ENCODE measurements at places on chromosomes 6 and 20. TPM values are rescaled to one million over a fixed set of nuclear protein-coding genes. Genes with fewer than 3 reads are reported as not detected.

KIF25 gene
- not detected for total RNA-seq

DZANK1 gene
- 2.1 TPM for total RNA-seq

DNA sequence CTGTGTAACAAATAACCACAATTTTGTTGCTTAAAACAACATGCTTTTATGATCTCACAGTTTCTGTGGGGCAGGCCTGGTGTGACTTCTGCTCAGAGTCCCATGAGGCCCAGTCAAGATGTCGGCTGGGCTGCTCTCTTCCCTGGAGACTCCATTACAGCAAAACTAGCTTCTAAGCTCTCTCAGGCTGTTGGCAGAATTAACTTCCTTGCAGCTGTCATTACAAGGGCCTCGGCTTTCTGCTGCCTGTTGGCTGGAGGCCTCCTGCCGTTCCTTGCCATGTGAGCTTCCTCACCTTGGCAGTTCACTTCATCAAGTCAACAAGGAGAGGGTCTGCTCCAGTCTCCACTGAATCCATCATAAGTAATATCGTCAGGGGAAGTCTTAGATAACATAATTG, 659.2 kb downstream of the PRKN start:
- DNase-seq: no peak
- H3K36me3 ChIP-seq: no peaks in the 10 kb centered on the region
- no peak overlapping the region for H3K27ac ChIP-seq
- no peak overlapping the region for H3K4me3 ChIP-seq
- H3K27me3 ChIP-seq: no peaks in the 10 kb centered on the region
- no peaks in the 10 kb centered on the region for H3K4me1 ChIP-seq

GRCh38 chr6:96276856-96277255, 244.8 kb upstream of the UFL1 start:
- H3K4me1 ChIP-seq: no peaks in the 10 kb centered on the region
- H3K27ac ChIP-seq: no peak overlapping the region
- H3K27me3 ChIP-seq: no peaks in the 10 kb centered on the region
- no peak overlapping the region for H3K4me3 ChIP-seq
- no peaks in the 10 kb centered on the region for H3K36me3 ChIP-seq

DNA sequence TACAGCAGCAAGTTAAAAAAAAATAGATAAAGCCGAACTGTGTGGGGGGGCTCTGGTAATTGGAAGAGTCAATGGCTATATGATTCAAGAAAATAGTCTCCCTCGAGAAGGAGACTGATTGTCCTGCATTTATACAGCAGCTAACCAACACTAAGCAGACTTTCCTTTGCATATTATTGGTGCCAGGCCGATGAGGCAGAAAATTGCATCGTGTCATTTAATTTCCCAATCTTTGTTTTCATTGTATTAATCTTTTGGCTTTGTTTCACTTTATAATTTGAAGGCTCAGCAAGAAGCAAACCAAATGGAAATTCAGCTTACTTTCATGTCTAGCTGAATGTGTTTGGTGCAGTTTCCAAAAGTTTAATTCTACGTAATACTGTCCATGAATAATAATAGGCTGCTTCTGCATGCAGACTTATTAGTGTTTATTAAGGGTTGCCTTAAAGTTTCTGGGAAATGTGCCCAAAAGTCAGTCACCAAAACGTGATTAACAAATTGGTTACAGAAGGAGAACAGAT, 258.5 kb downstream of the HACE1 start:
- no peaks in the 10 kb centered on the region for H3K36me3 ChIP-seq
- H3K27me3 ChIP-seq: no peaks in the 10 kb centered on the region
- no peaks in the 10 kb centered on the region for H3K4me1 ChIP-seq
- H3K4me3 ChIP-seq: no peak overlapping the region
- H3K27ac ChIP-seq: no peak overlapping the region

DNA sequence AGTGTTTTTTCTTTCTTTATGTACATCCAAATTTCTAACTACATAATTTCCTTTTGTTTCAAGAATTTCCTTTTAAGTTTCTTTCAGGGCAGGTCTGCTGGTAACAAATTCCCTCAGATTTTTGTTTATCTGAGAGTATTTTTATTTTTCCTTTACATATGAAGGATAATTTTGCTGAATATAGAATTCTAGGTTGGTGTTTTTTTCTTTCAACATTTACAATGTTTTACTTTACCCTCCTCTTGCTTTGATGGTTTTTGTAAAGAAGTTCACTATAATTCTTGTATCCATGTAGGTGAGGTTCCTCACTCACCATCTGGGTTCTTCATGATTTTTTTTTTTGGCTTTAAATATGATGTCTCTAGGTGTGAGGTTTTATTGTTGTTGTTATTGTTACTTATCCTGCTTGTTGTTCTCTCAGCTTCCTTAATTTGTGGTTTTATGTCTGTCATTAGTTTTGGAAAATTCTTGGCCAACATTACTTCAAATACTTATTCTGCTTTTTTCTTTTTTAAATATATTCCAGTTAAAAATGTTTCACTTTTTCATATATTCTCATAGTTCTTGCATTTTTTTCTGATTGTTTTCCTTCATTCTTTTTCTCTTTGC, 580.1 kb upstream of the CITED2 start:
- no peaks in the 10 kb centered on the region for H3K27me3 ChIP-seq
- H3K4me1 ChIP-seq: no peaks in the 10 kb centered on the region
- no peak overlapping the region for H3K27ac ChIP-seq
- no peaks in the 10 kb centered on the region for H3K36me3 ChIP-seq
- DNase-seq: no peak
- H3K4me3 ChIP-seq: no peak overlapping the region

GRCh38 chr6:63319939-63320338, at the start of gene LGSN:
TSS of gene LGSN (minus strand) at chr6:63319983. CDS start at chr6:63319943, 40 bp downstream.
- H3K27ac ChIP-seq: no peak within 1 kb of the TSS
- H3K4me3 ChIP-seq: no peak within 1 kb of the TSS
- H3K4me1 ChIP-seq: no peaks in the 10 kb centered on the region
- no peaks in the 10 kb centered on the region for H3K27me3 ChIP-seq
- no peaks in the 10 kb centered on the region for H3K36me3 ChIP-seq
